Activated CD8-positive, alpha-beta T cell treated with anti-CD3 and anti-CD28 coated beads, Interleukin-2, amount 10 ng/mL, durations not matched to agents 7 days and 5 days (primary cell): ENCODE measurements at places on chromosomes 7 and 10. TPM values are rescaled to one million over a fixed set of nuclear protein-coding genes. Genes with fewer than 3 reads are reported as not detected.

The ELAPOR2 gene
- 2.3 TPM for total RNA-seq

The FAM25G gene
- not detected for total RNA-seq

DNA sequence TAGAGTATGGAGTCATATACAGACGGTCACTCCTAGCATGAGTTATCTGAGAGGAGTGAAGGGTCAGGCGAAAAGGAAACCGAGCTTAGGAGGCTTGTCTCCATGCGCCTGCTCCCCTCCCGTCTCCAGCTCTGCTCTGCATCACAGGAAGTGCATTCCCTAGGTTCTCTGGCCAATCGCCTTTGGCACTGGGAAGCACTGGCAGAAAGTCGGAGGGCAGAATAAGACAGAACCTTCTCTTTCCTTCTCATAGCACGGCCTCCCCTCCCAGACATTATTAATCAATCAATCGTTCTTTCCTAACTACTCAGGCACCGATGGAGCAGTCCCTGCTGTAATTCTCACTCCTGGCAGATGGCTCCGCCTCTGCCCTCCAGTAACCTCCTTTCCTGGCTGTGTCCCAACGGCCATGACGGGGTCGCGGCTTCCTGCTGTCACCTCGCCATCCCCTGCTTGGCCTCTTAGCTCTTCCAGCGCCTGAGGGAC, 177.1 kb downstream of the FRMD4A start:
- no peaks in the 10 kb centered on the region for H3K36me3 ChIP-seq
- no peaks in the 10 kb centered on the region for H3K4me1 ChIP-seq
- H3K27ac ChIP-seq, result no peak overlapping the region
- peaks cover 8% of the 10 kb centered on the region for H3K27me3 ChIP-seq
- no peak overlapping the region for H3K4me3 ChIP-seq

- no peak overlapping the region for H3K27ac ChIP-seq
- H3K4me3 ChIP-seq, result no peak overlapping the region
- DNase-seq, result no peak
- peaks cover 9% of the 10 kb centered on the region for H3K36me3 ChIP-seq
Measured at GRCh38 chr10:92142949-92143348, 147.9 kb downstream of the CPEB3 start.

The TNS3 gene
- not detected for total RNA-seq

- H3K27ac ChIP-seq, result no peak overlapping the region
- H3K4me3 ChIP-seq, result no peak overlapping the region
- H3K4me1 ChIP-seq, result peaks cover 8% of the 10 kb centered on the region
- no peak for DNase-seq
Measured at GRCh38 chr10:5545778-5546710, 21.3 kb downstream of the CALML3 start.

- no peak overlapping the region for H3K27ac ChIP-seq
- H3K27me3 ChIP-seq, result no peaks in the 10 kb centered on the region
- H3K4me3 ChIP-seq, result no peak overlapping the region
- H3K4me1 ChIP-seq, result no peaks in the 10 kb centered on the region
Measured at GRCh38 chr10:129790715-129791446, 173.2 kb downstream of the EBF3 start.

DNA sequence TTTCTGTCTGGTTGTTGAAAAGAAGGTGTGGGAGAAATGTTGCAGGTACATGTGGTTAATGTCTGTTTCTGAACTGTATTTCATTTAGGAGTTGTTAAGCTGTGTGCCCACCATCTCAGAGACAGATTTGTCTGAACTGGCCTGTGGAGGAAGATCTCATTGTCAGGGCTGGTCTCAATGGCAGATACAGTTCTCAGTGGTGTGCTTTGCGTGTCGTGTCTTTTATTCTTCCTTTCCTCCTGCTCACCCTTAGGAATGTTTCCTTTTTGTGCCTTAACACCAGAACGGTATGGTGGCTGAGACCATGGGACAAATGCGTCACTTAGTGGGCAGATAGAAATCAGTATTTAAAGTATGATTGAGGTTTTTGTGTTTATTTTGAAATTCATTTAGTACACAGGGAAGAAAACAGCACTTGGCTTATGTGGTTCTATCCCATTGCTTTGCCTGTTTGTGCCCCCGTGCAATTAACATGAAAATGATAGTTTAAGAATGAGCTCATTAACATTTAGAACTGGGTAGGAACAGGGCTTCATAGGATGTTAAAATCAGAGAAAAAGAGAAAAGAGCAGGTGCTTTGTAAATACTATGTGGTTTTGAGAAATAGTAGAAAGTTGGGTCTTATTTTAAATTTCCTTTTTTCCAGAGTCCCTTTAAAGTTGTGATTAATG, 112.6 kb downstream of the AUTS2 start:
- H3K36me3 ChIP-seq, result no peaks in the 10 kb centered on the region
- H3K27ac ChIP-seq, result no peak overlapping the region
- H3K4me1 ChIP-seq, result no peaks in the 10 kb centered on the region
- peaks cover 20% of the 10 kb centered on the region for H3K27me3 ChIP-seq
